ENCODE measurements at places on chromosomes 6 and 20. TPM values are rescaled to one million over a fixed set of nuclear protein-coding genes. Genes with fewer than 3 reads are reported as not detected.
A peak's percentile ranks its signal among the peaks of the same experiment; 100 is the strongest.

DNA sequence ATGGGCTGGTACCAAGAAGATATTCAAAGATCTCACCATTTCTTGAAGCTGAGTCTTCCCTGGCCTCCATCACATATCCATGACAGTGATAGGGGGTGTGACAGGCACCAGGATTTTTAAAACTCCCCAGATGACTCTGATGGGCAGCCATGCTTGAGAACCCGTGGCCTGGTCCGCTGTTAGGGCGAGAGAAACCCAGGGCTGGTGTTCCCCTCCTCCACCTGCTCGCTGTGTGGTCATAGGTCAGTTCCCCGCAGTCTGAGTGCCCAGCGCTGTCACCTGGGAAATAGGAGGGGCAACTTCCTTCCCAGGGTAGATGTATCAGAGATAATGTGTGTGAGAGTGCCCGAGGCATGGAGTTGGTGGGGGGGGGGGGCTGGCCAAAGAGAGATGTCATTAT, 50.9 kb downstream of the TMEM242 start:
- DNase-seq: no peak

- no peak for DNase-seq
Measured at GRCh38 chr20:9981829-9982228, 53.0 kb upstream of the ANKEF1 start.

DNA sequence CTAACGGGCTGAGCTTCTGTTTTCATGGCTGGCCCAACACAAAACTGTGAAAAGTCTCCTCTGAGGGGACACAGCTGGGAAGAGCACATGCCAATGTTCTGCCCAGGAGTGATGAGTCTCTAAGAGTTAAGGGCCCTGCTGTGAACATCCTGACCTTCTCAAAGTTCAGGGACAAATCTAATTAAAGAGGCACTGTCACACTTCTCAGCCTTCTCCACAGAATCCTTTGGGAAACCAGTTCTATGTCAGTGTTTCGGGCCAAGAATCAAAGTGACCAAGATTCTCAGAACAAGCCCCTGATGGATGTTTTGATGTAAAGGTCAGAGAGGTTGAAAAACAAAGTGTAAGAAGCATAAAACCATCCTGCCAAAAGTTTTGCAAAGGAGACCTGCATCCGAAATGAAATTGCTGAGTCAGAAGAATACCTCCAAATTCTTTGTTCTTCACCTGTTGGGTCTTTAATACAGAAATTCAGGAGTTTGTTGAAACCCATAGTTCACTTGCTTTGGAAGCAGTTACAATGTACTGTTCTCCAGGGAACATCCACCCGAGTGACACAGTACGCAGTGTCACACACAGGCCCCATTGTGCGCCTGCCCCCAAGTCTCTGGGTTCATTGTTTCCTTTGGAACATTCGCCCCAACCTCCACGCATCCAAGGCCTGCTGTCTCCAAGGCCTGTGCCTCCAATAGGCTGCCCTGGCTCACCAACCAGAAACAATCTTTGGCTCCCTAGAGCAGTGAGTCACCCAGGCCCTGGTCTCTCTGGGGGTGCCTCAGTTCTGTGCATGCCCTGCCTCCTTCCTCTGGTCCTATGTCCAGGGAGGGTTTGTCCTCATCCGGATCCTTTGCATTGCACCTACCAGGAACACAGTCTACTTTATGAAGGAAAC, 65.5 kb upstream of the QKI start:
- peak; percentile 66 for DNase-seq

DNA sequence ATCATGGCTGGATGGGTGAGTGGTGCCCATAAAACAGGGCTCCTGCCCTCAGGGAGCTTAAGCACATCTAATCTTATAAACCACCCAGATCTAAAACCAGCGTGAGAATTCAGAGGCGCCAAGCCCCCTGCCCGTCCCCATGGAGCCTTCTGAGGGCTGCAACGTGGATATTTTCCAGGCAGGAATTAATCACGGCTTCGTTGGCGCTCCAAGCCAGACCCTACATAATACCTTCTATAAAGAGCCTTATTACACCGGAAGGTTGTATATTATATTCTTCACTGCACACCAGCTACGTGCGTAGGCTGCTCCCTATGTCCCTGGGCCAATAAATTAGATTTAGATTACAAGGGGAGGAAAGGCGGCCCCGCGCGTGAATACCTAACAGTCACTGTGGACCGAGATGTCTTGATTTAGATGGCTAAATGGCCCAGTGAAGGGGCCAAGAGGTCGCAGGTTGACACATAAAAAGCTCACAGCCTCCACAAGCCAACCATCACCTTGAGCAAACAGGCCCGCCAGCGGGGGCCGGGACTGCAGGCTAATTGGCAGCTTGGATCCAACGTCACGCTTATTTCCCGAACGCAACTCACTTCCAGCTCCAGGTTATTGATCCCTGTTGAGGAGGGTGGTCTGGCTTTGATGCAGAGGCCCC, 64.7 kb upstream of the APCDD1L start:
- no peak for DNase-seq

ENPP1 gene
- 5.3 TPM for total RNA-seq

TMC2 gene
- total RNA-seq: not detected

Data from Daoy (cell line).